Foreskin keratinocyte (primary cell): ENCODE measurements at places on chromosomes 13 and 19.

DNA sequence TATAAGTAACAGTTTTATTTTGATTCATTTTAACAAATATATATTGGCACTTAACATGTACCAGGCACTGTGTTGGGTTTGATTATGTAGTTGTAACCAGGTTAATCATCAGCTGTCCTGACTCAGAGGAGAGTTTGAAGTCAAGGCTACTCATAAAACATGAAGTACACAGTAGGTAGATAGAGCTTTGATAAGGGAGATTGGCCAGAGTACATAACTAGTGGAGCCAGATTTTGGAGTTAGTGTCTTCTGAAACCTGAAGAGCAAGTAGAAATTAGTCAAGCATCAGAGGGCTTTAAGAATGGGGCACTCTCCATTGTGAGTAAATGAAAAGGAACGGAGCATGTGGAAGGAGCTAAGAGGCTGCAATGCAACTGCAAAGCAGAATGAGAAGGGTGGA, 333.9 kb downstream of the RFC3 start:
- DNase-seq: no peak

GRCh38 chr19:58543826-58544590, at the start of gene TRIM28:
Gene TRIM28 (plus strand): TSS chr19:58544064. CDS start chr19:58544758, 694 bp downstream.
- DNase-seq: peak; percentile 98

- no peak for DNase-seq
These were observed 763 bp downstream of the POLD1 start for GRCh38 chr19:50384685-50385535.

DNA sequence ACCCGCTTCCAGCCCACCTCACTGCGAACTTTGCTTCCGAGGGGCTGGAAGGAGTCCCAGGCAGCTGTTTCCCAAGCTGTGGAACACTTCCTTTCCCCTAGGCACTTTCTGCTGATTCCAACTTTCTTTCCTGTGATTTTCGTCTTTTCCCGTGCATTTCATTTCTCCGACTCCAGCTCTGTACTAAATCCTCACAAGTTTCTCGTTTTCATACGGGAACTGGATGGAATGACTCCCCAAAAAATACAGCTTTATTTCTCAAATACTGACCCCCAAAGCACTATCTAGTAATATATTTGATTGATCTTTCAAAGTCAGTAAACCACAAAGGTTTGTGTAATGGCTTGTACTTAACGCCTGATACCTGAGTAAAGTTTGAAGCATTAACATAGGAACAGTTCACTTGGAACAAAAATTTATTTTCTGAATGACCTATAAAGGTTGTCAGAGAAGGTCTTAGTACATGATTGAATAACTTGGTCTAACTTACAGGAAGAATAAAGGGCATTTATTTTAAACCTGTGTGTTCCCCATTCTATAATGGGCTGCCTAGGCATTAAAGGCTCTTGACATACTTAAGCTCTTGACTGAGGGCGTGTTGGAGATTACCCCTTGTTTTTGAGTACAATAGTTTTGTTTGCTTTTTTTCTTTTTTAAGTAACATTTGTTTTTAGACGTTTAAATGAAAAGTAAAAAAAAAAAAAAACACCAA, 1.3 kb upstream of the PCDH9 start:
- DNase-seq: peak; percentile 16

- no peak for DNase-seq
These were observed 1.1 kb downstream of the MBD3 start for GRCh38 chr19:1591421-1592023.

GRCh38 chr13:46866150-46866549, 30.7 kb downstream of the HTR2A start:
- peak; percentile 19 for DNase-seq

- no peak for DNase-seq
These were observed 6.1 kb downstream of the TPRX1 start for GRCh38 chr19:47797996-47798903.

GRCh38 chr13:99104396-99104795, 96.3 kb upstream of the UBAC2 start:
- no peak for DNase-seq

DNA sequence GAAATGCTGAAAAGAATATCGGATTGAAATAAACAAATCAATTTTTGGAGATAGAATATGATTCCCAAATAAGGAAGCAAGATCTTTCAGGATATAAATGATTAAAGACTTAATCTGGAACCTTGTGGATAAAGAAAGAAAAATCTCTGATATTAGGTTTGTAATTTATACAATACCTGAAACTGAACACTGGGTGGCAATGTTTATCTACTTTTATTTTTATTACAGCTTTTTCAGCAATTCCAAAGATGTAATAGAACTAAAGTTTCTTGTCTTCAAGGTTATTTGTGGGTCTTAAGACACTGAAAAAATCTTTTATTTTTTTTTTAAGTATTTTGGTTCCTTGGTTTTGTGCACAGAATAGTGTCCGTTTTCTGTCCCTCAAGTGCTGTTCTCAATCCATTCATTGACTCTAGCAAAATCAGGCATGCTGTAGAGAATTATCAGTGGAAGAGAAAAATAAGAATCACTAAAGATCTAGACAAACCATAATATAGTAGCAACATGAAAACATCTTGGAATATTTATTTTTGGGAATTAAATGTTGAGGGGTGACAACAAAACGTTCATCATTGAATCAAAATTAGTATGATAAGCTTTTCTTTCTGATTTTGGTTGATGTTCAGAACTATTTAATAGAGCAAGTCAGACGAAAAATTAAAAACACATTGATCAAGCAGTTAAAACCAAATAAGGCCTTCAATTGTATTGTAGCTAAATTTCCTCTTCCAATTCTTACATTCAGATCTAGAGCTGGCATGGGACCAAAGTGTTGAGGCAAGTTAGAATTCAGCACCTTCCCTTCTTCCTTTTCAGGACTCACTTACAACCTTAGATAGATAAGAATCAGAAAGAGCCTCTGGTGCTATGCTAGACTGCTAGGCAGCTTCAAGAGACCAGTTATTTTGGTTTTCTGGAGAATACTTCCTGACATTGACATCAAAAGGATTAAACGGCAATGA, 704.4 kb upstream of the PCDH20 start:
- DNase-seq: no peak

DNA sequence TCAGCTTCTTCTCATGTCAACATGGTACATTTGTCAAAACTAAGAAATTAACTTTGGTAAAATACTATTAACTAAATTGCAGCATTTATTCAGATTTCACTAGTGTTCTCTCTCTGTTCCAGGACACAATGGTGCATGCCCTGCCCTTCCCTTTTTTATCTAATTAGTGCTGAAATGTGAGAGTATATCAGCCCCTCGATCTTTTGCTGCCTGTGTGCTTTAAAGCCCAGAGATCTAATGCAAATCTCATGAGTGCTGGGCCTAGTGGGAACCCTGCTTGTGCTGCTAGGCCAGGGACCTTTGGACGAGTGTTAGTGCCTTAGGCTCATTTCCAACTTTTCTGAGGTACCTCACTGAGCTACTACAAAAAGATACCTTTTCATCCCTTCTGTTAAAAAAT, 221.1 kb upstream of the EDNRB start:
- no peak for DNase-seq

GRCh38 chr13:48600374-48601364, 53.1 kb upstream of the CYSLTR2 start:
- no peak for DNase-seq

- DNase-seq: peak; percentile 34
These were observed 21.4 kb downstream of the MAP4K1 start for GRCh38 chr19:38596057-38596981.

DNA sequence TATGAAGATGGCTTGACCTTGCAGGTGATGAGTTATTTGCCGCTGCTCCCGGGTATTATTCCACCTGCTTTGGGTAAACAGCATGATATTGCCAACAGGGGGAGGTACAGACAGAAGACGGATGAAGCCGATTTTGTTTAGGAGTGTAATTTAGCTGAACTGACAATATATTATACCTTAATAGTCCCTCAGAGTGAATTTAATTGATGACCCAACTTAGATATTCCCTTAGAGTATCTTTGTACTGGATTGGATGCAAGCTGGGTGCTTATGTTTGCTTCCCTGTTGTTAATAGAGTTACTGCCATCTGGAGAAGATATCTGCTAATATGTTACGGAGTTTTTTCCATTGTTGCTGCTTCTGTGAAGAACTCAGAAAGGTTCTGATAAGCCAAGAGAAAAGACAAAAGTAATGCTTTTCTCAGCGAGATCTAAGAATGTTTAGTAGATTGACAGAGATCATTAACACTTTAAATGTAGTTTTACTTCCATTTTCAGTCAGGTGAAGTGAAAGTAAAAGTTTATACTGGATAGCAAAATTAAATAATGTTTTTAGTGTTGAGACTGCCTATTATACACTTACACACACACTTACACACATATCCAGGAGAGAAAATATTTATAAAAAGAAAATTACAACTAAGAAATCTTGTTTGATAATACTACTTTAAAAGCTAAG, 2220.8 kb upstream of the PCDH20 start:
- no peak for DNase-seq

- no peak for DNase-seq
These were observed 8.8 kb downstream of the RINL start for GRCh38 chr19:38869160-38869835.

GRCh38 chr19:43721469-43722048, 5.7 kb downstream of the IRGC start:
- DNase-seq: no peak

- DNase-seq: no peak
These were observed 1.2 kb upstream of the EFNA2 start for GRCh38 chr19:1284293-1284978.

DNA sequence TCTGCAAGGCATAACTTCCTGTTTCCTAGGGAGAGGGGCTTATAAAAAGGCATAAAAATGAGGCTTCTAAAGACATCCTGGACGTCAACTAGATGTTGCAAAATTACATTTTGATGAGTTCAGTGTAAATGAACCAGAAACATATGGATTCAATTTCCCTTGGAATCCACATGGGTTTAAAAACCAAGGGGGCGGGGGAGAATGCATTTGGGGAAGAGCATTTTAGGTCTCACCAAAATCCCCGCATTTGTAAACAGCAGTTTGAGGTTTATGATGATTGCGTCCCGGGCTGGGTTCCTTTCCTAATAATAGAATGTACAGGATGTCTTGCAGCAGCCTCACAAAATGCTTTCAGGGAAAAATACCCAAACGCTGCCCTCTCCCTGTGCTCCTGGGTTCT, 407.8 kb downstream of the ZNF536 start:
- DNase-seq: no peak

DNA sequence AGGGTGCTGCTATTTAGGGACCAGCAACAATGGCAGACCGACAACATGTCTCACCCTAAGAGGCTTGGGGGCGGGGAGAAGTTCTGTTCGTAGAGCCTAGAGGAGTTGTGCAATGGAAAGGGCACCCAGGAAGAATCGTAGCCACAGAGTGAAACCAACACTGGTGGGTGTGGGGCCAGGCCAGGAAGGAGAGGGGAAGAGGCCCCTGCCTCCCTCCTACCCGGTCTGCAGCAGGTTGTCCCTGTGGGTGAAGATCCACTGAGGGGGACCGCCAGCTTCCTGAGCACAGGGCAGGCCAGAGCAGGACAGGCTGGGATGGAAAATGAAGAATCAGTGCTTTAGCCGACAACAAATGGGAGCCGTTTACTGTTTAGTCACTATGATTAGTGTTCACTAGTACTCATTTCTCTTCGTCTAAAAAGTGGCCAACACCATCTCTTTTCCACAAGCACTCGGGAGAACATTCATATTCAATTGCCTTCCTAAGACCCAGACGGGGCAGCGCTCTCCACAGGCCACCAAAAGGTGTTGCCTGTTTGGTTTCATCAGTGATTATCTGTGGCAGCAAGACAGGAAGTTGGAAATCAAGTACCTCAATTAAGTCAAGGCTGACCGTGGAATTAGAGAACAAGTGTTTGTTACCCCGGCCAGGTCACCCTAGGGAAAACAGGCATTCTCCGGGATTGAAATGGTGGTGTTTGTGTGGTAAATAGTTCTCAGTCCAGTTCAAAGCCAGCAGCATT, 1.1 kb upstream of the ATP11A start:
- DNase-seq: no peak

DNA sequence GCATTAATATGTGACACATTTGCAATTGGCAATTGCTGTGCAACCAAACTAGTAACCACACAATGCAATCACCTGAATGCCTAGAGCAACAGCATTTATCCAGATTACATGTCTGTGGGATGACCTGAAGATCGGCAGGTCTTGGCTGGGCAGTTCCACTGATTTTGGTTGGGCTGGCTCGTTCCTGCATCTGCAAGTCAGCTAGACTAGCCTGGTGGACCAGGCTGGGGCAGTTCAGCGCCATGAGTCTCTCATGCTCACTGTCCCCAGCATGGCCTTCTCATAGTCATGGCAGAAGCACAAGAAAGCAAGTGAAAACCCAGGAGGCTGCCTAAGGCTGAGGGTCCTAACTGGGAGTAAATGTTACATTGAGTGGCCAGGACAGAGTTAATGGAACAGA, 229.1 kb upstream of the TSHZ3 start:
- DNase-seq: no peak

DNA sequence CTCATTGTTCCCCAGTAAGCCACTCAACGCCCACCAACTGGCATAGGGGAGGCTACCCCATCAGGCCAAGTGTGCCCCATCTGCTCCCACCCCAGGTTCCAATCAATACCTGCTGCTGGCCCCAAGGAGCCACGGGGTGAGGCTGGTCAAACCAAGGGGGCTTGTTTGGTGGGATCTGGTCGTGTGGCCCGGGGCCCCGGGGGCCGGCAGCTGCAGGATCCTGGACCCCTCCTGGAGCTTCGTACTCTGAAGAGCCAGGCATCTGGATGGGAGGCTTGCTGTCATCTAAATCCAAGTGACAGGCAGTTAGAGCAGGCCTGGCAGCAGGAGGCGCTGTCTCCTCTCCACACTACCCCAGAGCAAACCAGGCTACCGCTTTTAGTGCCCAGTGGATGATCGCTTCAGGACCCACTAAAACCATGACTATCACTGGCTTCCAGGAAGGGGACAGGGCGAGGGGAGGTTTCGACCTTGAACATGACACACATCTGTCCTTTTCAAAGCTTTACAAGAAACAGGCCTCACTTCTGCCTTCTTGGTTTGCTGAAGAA, 14.2 kb downstream of the CHERP start:
- DNase-seq: no peak

DNA sequence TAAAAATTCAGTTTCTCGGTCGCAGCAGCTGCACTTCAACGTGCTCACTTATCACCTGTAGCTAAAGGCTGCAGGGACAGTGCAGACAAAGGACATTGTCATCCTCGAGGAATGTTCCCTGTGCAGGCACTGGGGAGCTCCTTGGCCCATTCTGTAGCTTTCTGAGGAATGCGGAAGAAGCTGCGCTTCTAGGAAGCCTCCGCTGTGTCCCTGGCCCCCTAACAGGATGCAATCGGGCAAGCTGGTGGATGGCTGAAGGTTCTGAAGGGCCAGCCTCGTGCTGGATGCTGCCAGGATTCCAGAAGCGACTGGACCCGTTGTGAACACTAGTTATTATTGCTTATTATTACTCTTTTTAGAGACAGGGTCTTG, 8.1 kb downstream of the ANO8 start:
- DNase-seq: no peak

DNA sequence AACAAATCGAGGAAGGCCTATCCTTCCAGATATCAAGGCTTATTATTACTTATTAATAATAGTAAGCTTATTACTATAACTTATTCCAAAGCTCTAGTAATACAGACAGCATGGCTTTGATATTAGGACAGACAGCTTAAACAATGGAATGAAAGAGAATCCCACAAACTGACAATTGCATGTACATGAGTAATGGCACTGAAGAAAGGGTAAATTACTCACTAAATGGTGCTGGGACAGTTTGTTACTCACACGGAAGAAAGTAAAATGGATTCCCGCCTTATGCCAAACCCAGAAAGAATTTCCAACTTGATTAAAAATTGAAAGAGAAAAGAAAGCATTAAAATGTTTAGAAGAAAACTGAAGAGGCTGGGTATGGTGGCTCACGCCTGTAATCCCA, 60.3 kb downstream of the MIPEP start:
- no peak for DNase-seq

- DNase-seq: no peak
These were observed 9.6 kb upstream of the GARRE1 start for GRCh38 chr19:34244611-34245299.

- DNase-seq: no peak
These were observed 29.0 kb downstream of the CAPS start for GRCh38 chr19:5943045-5943444.
